ENCODE measurements at places on chromosomes 12 and 14.

DNA sequence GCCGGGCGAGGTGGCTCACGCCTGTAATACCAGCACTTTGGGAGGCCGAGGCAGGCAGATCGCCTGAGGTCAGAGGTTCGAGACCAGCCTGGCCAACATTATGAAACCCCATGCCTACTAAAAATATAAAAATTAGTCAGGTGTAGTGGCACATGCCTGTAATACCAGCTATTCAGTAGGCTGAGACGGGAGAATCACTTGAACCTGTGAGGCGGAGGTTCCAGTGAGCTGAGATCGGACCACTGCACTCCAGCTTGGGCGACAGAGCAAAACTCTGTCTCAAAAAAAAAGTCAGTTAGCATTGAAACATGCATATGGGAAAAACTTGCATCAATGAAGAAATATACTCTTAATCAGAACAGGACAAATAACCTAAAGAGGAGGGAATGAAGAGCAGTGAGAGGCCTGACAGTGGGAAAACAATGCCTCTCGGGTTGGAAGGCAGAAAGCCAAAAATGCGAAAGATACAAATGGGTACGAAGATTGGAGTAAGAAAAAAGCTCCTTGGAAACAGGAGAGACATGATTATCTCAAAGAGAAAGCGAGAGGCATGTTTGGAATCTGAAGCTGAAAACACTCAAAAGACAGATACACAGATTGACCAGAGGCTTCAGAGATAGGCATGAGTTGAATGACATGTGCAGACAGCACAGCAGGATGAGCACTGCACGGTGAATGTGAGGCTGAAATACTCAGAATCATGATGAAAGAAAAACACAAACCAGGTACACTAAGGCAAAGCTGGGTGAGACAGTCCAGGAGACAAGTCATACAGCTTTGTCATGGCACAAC is 30.6 kb downstream of the RESF1 start:
- no peak for DNase-seq

- DNase-seq: no peak
These were observed 216.5 kb downstream of the PHLDA1 start for GRCh38 chr12:75814851-75815754.

GRCh38 chr14:56342494-56342942 is 224.3 kb downstream of the PELI2 start:
- DNase-seq: no peak

- DNase-seq: no peak
These were observed 200.3 kb downstream of the GPHN start for GRCh38 chr14:66708267-66708666.

- no peak for DNase-seq
These were observed 37.3 kb upstream of the TBPL2 start for GRCh38 chr14:55477680-55478079.

DNA sequence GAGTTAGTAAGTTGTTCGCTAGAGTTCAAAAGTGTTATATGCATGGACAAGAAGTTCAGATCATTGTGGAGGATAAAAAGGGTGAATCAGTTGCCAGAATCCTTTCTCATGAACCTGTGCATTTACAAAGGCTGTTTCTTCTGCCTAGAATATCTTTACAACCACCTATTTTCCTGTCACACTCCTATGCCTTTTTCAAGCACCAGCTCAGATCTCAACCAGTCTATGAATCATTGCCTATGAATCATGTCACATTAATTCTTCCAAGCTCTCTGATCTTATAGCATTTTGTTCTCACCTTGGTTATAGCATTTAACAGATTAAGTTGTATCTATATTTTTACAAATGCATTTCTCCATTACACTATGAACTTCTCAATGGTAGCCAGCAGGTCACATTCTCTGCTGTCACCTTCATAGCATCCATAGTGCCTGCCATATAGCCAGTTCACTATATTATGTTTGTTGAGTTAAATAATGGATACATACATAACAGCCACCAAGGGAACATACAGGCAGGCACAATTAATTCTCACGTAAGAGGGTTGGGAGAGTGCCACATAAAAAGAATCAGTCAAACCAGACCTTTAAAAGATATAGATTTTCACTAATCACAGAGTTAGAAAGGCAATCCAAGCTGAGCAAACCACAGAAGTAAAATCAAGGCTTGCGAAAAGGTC is 573.0 kb downstream of the FOXG1 start:
- DNase-seq: no peak

DNA sequence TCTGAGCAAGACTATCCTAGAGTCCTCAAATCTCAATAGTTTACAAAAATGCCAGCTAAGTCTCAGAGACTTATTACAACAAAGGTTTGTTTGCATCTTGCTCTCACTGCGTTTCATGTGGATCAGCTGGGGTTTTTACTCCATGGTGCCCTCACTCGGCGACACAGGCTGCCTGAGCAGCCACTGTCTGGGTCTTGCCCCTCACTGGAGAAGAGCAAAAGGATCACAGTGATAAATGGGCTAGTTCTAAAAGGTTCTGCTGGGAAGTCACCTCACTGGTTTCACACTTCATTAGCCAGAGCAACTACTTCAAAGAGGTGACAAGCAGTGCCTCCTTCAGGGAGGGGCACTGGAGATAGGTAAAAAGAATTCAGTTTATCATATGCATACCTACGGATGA is 392.0 kb downstream of the RPL10L start:
- no peak for DNase-seq

- no peak for DNase-seq
These were observed 30.0 kb downstream of the CEP83 start for GRCh38 chr12:94429633-94430032.

DNA sequence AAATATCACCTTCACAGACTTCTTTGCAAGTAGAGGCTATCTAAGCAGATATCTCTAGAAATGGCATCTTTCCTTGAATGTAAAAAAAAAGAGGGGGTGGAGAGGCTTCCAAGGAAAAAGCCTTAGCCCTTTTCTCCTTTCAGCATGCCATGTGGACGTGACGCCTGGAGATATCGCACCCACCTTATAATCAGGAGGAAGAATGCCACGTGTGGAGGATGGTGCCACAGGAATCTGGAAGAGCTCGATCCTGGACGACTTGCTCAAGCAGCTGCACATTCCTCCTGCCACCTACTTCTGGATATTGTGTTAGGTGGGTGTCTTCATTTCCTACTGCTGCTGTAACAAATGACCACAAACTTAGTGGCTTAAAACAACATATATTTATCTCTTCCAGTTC is 203.6 kb downstream of the NUAK1 start:
- no peak for DNase-seq

DNA sequence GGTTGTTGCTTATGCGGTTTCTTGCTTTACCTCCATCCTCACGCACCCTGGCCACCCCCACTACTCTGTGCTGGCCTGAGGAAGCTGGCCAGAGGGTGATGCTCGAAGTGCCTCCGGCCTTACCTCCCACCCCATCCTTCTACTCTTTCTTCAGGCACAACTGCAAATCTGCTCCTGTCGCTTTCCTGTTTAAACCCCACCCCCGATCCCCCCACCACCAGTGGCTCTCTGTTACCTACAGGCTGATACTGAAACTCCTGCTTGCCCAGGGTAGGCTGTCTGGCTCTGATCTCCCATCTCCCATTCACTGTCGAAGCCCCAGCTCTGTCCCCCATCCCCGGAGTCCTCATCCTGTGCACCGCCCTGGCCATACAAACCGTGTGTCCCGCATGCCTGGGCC is 111.5 kb downstream of the PRMT8 start:
- no peak for DNase-seq

- no peak for DNase-seq
These were observed 38.9 kb downstream of the FERMT2 start for GRCh38 chr14:52911904-52912303.

GRCh38 chr14:59320763-59321625 is 132.5 kb downstream of the DAAM1 start:
- no peak for DNase-seq

DNA sequence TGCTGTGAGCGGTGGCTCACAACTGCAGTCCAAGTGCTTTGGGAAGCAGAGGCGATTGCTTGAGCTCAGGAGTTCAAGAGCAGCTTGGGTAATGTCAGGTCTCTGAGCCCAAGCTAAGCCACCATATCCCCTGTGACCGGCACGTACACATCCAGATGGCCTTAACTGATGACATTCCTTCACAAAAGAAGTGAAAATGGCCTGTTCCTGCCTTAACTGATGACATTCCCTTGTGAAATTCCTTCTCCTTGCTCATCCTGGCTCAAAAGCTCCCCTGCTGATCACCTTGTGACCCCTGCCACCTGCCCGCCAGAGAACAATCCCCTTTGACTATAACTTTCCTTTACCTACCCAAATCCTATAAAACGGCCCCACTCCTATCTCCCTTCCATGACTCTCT is 48.6 kb downstream of the SLC25A47 start:
- no peak for DNase-seq

DNA sequence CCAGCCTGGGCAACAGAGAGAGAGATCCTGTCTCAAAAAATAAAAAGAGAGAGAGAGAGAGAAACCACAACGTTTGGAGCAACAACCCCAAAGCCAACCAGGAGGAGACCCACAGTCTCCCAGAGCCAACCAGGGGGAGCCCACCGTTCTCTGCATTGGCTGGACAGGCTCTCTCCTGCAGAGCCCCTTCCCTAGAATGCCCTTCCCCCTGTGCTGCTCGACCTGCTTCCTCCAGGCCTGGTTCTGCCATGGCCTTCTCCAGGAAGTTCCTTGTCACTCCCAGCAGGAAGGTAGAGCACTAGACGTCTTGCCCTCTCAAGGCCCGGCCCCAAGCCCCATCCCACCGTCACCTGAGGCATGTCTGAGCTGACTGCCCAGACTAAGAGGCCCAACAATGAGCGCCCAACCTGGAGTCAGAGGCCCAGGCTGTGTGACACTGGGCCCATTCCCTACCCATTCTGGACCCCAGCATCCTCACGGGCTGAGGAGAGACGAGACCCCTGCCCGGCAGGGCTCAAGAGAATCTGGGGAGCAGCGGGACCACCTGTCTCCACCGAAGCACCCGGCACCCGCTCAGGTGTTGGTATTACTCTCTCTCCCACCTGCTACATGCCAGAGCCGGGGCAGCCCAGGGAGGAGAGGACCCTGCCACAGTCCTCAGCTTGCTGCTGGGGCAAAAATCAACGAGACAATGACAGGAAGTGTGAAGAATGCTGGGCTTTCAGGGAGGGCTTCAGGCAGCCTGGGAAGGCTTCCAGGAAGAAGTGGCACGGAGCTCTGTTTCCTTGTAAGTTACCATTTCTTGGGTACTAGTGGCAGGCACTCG is 61.2 kb downstream of the DIO3 start:
- DNase-seq: no peak

DNA sequence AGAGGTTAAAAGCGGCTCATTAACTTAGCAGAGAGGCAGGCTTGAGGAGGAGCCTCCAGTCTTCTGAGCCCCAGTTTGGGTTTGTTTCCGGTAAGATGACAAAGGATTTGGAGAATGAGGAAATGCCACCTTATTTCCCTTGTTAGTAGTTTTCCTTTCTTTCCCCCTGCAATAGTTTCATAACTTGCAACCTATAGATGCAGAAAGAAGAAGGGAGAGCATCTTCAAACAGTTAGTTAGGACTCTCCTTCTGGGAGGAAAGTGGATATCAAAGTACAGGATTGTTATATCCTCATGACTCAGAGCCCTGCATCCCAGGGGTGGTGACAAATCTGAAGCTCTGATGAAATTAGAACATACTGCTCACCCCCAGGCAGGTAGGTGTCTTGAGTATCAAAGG is 180.7 kb upstream of the SLC38A2 start:
- DNase-seq: no peak

- DNase-seq: no peak
These were observed 13.2 kb downstream of the TCL1B start for GRCh38 chr14:95699412-95699811.

DNA sequence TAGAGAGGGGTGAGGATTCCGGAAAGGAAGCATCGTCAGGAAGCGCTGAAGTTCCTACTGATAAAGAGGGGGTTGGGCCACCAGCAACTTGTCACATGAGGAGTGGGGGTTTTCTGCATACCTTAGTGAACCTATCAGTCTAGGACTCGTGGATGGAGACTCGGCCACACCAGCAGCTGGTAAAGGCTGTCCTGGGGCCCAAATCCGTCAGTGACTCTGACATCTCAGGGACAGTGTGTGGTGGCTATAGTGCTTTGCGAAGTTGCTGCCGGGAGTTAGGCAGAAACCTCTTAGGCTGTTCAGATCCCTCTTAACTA is 16.4 kb downstream of the RNASE2 start:
- DNase-seq: no peak

- DNase-seq: no peak
These were observed 84.6 kb upstream of the BCL2L14 start for GRCh38 chr12:11986165-11986564.

DNA sequence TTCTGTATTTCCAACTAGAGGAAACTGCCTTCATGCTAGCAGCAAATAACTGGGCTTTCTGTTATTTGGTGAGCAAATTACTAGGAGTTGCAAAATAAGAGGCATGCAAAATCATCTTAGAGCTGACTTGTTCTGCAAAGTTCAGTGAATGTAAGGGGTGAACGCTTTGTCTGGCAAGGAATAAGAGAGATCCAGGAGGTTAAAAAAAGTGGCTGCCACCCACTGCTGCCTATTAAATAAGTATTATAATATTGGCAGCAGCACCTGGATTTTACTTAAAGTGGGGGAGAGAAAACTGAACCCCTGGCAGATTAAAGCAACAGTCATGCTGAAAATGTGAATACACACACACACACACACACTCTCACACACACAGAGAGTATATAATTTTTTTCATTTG is 557.0 kb downstream of the FLRT2 start:
- DNase-seq: no peak

- no peak for DNase-seq
These were observed 100.4 kb downstream of the FBXL14 start for GRCh38 chr12:1493781-1494565.

DNA sequence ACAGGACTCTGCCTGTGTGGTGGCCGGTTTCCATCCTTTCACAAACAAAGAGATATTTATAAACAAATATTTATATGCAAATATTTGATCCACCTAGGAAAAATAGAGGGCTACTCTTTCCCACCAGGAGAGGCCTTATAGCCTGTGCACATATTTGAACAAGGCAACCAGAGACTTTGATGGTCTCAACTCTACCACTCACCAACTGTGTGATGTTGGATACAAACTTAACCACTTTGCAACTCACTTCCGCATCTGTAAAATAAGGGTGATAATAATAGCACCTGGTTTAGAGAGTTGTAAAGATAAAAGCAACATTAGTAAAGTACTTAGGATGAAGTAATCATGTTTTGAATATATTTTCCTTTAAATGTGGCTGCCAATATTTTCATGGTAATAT is 1.5 kb upstream of the CLEC12A start:
- no peak for DNase-seq

- DNase-seq: no peak
These were observed 55.5 kb upstream of the PARP11 start for GRCh38 chr12:3928538-3929184.

- no peak for DNase-seq
These were observed 20.2 kb downstream of the CD163 start for GRCh38 chr12:7483343-7483742.
